ENCODE measurements at places on chromosomes 4 and X.

DNA sequence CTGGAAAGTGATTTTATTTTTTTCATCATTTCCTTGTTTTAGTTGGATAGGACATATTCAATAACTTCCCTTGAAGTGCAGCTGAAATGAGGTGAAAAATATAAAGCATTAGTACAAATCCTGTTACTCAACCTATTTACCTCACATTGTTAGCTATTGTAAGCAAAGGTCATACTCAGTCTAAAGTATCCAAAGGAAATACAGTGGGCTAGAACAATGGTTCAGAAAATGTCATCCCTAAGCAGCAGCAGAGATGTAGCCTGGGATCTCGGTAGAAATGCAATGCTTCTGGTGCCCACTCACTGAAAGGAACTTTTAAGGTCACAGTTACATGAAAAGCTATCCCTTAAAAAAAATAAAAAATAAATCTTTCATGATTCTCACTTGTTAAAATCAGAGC lies 300.6 kb downstream of the PPP4R3C start:
- no peak for DNase-seq

DNA sequence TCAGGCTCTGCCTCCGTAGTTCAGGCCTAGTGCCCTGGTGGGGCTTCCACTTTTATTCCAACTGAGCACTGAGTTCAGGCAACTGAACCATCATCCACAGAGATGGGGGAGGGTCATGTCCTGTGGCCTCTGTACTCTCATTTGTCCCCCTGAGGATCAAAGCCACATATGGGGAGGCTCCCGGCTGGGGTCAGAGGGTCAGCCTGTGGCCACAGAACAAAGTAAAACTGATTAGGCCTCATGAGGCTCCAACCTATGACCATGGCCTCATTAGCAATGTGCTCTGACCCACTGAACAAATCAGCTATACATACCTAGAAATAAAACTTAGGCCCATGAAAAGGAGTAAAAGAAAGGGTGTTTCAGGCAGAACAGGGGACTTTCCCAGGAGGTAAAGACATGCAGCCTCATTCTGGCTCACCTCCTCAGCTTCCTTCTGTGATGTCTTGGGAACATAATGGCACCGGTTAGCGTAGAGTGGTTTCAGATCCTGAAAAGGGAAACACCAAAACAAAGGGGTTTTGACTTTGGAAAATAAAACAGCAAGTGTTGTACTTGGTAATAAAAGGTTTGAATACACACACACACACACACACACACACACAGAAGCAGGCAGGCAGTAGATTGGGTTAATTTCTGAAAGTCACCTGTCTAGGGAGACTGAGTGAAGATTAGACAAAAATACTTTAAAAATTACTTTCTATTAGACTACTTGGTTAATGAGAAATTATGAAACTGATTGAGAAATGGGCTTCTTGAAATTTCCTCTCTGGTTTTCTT lies 24.3 kb downstream of the TMEM255A start:
- no peak for DNase-seq

GRCh38 chrX:131728295-131729145 lies 184.6 kb downstream of the OR13H1 start:
- peak; percentile 78 for DNase-seq

DNA sequence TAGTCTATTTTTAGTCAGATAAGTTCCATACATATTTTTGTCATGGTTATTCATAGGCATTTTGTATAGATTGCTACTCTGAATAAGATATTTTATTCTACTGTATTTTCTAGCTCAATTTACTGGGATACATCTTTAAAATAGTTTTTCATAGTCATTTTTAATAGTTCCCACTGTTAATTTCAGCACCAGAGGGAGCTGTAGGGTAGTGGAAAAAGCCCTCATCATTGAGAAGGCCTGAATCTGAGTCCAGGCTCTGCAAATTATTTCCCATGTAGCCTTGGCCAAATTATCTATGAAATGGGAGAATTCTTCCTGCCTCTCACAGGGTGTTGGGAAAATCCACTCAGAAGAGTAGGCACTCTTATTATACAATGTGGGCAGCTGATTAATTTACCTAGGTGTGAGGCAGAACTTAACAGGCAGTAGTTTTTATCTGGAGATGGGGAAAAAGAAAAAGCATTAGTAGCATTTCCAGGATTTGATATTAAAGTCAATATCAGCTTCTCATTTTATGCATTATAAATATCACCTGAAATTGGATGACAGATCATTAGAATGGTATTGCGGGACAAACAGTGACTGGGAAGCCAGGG lies 102.9 kb upstream of the PAQR3 start:
- no peak for DNase-seq

GRCh38 chrX:119272882-119273419 lies 36.9 kb downstream of the PGRMC1 start:
- DNase-seq: no peak

- no peak for DNase-seq
Observed at GRCh38 chr4:15352524-15352923, 75.3 kb upstream of the C1QTNF7 start.

- DNase-seq: no peak
Observed at GRCh38 chr4:63786171-63786570, 623.1 kb downstream of the TECRL start.

DNA sequence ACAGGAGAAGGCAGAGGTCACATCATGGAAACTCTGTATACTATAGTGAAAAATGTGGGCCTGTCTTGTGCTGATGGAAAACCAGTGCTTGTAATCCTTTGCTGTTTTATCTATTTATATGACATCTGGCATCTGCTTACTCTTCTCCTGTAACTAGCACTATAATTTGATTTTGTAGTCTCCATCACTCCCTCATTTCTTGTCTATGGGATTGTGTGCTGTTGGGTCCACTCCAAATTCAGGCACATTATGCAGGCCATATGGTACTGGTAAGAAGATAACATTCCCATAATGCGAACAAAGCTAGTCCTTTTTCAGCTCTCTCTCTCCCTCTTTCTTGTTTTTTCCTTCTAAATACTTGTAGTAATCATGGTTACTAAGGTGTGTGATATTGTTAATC lies 581.2 kb upstream of the IGFBP7 start:
- DNase-seq: no peak

- DNase-seq: no peak
Observed at GRCh38 chr4:147012059-147012707, 66.5 kb upstream of the TTC29 start.

DNA sequence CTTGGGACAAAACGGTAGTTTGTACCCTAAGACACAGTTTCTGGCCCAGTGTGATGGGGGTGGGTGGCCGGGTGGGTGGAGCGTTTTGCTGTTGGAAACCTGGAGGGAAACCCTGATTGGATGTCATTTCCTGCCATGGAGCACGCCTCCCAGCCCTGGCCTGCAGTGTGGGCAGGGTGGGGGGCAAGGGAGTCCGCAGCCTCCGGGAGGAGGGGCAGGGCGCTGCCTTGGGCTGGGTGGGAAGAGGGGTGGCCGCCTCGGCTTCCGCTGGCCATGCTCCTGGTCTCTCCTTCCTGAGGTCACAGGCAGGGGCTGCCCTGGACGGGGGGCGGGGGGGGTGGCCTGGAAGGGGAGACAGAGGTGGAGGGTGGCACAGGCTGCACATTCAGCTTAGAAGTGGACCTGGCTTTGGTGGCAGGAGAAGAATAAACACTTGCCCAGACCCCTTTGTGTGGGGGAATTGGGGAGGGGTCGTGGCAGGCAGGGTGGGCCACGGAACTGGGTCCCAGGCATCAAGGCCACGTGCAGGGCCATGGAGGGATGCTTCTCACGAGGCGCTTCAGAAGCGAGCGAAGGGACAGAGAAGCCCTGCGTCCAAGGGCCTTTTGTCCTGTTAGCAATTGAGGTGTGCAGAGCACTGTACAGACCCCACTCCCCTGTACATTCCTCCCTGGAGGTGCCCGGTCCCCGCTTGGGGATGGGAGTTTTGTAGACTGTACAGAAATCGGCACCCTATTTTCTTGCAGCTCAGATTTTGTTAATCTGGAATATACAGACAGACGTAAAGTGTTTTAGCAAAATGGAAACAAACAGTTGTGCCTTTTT lies 6.2 kb downstream of the NAT8L start:
- DNase-seq: peak; percentile 6

DNA sequence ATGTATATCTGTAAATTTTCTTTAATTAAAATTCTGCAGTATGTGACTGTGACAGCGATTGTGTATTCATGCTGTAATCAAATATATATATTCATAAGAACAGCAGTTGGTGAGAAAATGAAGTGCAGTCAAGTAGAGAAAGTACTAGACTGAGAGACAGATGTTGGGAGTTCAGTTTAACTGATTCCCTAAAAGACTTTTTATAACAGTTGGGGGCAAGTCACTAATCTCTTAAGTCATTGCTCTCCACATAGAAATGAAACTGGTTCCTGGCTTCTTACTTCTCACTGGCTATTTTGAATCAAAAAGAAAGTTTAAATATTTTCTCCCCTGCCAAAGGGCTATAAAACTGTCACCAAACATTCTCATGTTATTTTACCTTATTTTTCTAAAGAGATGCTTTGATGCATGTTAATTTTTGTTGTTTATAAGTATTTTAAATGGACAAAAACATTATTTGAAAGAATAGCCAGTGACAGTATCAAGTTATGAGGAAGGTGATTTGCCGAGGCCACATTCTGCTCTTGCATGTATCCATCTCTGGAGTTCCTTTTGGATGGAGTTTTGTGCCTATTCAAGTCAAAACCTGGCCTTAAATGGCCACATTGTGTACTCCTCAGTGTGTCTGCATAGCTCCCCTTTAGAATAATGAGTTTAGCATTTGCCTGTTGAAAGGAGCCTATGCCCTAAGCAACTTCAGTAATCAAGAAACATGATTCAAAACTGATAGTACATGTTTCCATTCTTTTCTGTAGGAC lies 30.8 kb downstream of the EXOC1 start:
- DNase-seq: no peak
